ENCODE measurements at places on chromosomes 5 and 9.

GRCh38 chr5:66139318-66139712, 4.8 kb upstream of the SREK1 start:
- no peak for DNase-seq

DNA sequence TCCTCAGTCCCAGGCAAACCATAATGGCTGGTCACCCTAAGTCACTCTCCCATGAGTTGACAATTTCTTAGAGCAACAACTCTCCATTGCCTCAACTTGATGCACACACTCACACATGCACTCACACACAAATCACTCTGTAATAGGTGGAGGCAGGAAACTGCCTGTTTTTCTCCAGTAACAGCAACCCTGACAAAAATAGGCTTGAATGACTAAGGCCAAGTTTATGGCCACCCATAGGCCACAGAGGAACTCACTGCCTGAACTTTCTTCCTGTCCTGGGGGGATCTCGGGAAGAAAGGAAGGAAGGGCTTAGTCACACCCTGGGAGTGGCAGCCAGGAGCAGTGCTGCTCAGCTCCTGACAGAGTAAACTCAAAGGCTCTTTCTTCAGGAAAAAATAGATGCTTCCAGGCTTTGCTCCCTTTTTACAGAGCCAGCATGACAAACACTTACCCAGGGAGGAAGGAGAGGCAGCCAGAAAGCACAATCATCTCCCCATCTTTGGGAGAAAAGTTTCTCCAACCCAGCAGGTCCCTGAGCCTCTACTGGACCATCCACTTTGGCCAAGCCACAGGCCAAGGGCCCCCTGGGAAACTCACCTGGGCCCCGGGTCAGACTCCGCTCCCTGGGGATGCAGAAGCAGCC, 368 bp downstream of the SH3TC2 start:
- no peak for DNase-seq

DNA sequence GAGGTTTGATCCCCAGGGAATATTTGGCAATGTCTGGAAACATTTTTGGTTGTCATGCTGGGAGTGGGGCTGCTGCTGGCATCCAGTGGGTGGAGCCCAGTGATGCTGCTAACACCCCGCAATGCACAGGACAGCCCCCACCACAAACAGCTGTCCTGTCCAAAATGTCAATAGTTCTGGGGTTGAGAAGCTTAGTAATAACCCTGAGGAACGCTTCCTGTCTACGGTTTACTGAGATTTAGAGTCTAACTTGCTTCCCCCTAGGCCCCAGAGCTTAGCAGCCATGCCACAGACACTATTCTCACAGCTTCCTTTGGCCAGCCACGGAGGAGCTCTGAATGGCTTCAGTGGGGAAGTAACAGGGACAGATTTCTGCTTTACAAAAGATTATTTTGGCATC, 66.5 kb downstream of the MSX2 start:
- no peak for DNase-seq

GRCh38 chr5:35668319-35668718, 50.7 kb downstream of the SPEF2 start:
- DNase-seq: no peak

DNA sequence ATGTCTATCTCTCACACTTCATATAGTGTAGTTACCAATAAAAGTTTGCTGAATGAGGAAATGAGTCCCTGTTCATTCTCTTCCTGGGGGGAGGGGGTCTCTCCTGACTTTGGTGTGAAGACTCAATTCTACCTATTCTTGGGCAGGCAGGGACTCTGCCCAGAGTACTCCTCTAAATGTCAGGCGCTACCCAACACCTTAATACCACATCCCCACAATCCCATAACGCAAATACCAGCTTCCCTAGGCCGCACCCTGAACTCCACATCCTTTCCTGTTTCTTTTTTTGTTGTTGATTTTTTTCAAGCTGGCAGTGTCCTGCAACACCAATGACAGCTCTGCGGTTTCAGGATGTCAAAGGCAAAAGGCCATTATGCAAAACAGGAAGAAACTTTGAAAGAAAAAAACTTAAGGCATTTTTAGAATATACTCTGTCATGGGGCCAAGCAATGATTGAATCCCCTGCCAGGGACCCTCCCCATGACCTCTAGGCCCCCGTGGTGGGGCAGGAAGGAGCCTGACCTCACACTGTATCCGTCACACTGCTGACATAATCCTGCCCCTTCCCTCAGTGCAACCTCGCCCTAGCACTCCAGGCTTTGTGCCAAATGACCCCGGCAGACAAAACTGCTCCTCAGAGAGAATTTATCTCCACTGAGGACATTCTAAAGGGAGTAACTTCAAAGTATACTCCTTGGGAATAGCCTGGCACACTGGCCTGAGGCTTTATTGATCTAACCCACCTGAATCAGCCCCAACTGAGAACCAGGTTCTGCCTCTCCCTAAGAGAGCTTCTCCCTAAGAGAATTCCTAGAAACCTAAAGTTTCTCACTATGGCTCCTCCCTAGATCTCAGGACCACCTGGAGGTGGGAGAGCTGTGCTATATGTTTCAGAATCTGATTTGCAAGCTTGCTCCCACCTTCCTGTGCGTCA, 8.0 kb downstream of the B4GALT1 start:
- no peak for DNase-seq

DNA sequence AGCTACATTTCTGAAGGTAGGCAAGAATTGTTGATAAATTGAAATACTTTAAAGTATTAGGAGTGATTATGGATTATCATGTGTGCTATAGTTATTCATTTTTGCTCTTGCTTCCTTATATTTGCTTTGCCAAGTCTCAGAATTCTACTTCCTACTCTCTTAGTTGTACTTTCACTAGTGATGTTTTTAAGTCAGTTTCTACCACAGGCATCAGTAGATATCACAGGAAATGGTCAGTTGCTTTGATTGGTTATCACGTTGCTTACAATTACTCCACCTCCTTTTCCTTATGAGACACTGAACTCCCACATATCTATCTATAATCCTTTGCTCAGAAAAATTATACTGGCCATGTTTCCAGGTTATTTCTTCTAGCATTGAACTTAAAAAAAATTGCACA, 472.8 kb downstream of the DMRTA1 start:
- no peak for DNase-seq

DNA sequence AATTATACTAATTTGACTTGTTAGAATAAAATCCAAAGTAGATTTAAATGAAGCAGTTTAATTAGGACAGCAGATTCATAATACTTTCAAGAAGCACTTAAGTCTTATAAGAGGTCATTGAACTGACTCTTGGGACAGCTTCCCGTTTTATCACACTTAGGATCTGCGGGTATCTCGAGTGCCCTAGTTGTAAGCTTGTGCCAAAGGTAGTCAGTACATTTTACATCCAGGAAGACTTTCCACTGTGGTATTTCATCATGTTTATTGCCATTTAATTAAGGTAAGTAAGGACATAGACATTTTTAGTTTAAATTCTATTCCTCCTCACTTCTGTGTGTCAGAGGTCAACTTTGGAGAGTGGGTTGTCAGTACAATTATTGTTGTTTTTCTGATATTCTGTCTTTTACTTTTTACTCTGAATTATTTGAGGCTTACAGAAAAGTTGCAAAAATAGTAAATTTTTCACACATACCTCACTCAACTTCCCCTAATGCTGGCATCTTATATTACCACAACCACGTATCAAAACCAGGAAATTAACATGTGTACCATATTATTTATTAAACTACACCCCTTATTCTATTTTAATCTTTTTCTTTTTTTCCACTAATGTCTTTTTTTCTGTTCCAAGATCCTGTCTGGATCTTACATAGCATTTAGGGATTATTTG, 7.5 kb upstream of the ZNF367 start:
- no peak for DNase-seq

DNA sequence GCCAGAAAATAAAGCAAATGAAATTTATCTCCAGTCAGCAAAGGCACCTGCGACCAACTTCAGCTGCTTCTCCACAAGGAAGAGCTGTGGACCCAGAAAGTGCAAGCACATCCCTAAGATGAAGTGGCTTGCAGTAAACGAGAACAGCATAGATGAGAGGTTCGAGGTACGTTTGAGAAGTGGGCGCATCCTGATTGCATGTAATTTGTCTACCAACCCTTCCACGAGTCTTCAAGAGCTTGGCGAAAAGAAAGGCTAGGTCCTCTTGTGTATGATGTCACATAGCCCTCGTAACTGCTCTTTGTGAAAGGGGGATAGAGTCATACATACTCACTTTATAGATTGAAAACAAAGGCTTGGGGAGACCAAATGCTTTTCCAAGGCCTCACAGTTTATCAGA, 6.0 kb upstream of the LCP2 start:
- no peak for DNase-seq

DNA sequence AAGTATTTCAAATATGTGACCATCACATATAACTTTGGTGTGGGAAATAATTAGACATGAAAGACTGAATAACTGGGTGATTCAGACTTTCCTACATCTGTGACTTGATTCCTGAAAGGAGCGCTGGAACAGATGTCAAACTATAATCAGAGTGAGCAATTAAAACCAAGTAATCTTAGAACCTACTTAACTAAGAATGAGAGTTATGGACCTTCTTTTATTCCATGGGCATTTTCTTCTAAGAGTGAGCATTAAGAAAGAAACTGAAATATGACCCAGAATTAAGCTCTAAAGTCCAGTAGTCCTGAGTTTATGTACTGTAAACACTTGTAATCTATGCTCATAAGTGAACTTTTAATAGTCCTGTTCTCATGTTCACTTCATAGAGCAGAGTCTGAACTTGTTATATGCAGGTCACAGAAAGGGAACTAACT, 68.4 kb downstream of the PAM start:
- no peak for DNase-seq

- no peak for DNase-seq
Measured at GRCh38 chr9:4935001-4935672, 49.9 kb upstream of the JAK2 start.

DNA sequence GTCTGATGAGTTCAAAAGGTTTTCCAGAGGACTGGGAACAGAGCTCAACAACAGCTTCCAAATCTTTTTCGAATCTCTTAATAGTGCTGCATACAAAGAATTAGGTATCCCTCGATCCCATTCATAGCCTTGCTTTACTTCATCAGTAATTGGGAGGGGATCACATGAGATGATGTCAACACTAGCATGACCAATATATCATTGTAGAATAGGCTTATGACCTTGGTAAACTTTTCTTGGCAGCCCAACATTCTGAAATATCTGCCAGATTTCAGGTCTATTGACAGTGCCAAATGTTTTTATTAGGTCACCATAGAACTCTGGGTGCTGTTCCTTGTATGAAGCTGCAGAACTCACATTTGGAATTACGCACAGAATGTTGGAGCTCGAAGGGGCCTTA, 228.9 kb downstream of the FGF10 start:
- no peak for DNase-seq

DNA sequence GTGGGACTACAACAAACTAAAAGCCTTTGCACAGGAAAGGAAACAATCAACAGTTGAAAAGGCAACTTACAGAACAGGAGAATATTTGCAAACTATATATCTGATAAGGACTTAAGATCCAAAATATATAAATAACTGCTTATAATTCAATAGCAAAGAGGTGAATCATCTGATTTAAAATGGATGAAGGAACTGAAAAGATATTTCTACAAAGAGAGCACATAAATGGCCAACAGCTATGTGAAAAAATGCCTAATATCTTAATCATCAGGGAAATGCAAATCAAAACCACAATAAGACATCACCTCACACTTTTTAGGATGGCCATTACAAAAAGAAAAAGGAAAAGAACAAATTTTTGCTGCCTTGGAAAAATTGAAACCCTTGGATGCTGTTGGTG, 100.4 kb downstream of the LURAP1L start:
- DNase-seq: no peak

DNA sequence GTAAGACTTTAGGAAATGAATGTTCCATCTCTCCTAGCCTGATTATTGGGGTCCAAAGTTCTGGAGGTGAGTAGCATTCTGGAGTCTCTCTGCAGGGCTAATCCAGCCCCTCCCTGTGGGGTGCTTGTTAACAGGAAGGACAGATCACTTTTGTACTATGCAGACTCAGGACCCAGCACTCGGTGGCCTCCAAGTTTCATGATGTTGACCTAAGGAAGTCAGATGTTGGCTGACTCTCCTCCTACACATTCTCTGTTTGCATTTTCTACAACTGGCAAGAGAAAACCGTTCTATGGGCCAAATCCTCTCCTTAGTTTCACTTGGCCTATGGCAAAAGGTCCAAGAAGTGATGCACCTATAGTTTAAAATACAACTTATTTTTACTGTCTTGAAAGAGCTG, 5.5 kb upstream of the PDE8B start:
- DNase-seq: no peak

DNA sequence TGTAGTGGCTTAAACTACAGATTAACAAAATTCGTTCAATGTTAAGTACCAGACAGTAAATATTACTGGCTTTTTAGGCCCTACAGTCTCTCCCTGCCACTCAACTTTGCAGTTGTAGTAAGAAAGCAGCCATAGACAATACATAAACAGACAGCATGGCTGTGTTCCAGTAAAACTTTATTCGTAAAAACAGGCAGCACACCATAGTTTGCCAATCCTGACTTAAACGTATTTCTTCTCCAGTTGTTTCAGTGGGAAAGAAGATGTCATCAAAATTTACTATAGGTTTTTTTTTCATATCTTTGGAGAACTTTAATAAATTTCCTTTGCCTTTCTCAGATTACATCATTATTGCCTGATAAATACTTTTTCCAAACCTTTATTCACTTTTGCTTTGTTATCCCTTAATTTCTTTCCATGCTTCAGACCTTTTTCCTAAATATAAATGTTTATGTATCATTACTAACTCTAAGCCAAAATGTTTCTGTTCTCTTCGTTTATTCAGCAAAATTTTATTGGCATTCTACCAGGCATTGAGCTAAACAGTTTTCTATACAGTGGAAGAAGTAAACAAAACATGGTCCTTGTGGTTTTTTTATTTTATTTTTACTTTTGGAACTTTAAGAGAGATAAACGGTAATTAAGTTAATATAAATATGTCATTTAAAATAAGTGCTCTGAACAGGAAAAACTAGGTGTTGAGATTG, 64.5 kb downstream of the SLF1 start:
- DNase-seq: no peak

GRCh38 chr5:92637960-92638359, 943.1 kb downstream of the NR2F1-AS1 start:
- DNase-seq: no peak

- DNase-seq: no peak
Measured at GRCh38 chr5:126482591-126482990, 59.4 kb downstream of the GRAMD2B start.

- DNase-seq: no peak
Measured at GRCh38 chr9:110036286-110036685, 171.7 kb downstream of the C9orf152 start.

DNA sequence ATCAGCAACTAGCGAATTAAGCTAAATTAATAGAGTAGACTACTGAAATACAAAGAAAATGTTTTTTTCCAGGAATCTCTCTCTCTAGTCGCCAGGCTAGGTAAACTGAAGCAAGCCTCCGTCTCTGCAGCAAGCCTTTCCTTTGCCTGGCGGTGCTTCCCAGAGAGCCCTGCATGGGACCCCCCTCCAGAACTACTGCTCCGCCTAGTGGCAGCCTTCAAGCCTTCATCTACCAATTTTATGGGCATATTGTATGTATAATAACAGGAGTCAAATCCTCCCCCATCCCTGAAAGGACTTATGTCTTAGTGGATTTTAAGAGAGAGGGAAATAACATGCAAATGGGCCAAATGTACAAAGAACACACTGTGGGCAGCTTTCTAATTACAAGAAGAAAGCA, 241.9 kb downstream of the SAXO1 start:
- DNase-seq: no peak
